Stimulated activated CD8-positive, alpha-beta memory T cell treated with anti-CD3 and anti-CD28 coated beads, Interleukin-12 subunit alpha, Interleukin-12 subunit beta, amount 100 ng/mL, for 1 hour (primary cell): ENCODE measurements at places on chromosomes 3 and 15.

- DNase-seq: no peak
These were observed 91.9 kb upstream of the VGLL4 start for GRCh38 chr3:11735638-11736037.

- no peak for DNase-seq
These were observed 75.7 kb downstream of the TRIM69 start for GRCh38 chr15:44812029-44812517.

GRCh38 chr3:24704496-24704895 is 209.8 kb upstream of the THRB start:
- DNase-seq: no peak

DNA sequence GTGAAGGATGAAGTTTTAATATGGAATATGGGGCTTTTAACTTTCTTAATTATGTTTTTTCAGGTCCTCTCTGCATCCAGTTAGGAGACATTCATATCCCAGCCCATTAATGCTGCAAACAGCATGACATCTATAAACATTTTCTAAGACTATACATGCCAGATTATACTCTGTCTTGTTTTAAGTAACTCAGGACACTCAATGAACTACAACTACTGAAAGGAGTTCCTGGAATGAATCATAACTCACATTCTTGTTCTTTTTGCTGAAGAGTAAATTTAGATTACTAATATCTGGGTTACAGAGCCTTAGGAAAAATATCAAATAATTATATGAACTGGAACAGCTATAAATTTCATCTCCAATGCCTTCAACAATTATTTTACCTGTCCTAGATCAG is 167.4 kb downstream of the STAG1 start:
- DNase-seq: no peak
